Motor neuron (in vitro differentiated cells): ENCODE measurements at places on chromosomes 1 and 21. TPM values are rescaled to one million over a fixed set of nuclear protein-coding genes. Genes with fewer than 3 reads are reported as not detected.

GRCh38 chr1:230062521-230062920 lies 4.5 kb upstream of the GALNT2 start:
- no peak for ATAC-seq

DNA sequence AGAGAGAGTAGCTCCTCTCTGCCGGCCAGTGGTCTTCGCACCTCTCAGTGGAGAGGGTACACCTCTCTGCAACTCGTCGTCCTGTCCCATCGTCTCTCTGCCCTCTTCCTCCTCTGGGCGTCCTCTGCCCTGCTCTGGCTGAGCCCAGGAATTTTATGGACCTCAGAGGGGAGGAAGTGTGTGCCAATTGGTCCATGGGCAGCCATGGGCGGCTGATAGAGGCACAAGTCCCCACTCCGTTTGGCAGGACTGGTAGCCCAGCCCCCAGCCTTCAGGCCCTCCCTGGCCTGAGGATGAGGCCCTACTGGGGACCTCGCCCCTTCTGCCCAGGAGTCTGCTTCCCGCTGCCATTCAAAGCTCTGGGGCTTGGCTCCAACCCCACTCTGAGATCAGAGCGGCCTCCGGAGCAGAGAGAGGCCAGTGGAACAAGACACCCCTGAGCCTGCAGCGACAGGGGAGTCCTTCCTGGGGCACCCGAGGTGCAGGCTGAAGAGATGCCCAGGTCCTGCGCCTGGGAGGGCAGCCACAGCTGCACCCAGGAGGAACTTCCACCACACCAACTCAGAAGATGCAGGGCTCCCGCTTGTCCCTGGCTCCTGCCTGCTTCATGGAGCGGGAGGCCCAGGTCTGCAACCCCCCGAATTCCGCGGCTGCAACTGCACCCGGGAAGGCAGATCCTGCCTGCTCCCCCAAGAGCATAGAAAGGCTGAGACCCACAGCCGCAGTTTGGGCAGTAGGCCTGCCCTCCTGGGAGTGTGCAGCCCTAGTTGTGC lies 659.9 kb downstream of the KCNT2 start:
- no peak for ATAC-seq

GRCh38 chr1:23910144-23910543 lies 3.0 kb downstream of the CNR2 start:
- no peak for ATAC-seq

DNA sequence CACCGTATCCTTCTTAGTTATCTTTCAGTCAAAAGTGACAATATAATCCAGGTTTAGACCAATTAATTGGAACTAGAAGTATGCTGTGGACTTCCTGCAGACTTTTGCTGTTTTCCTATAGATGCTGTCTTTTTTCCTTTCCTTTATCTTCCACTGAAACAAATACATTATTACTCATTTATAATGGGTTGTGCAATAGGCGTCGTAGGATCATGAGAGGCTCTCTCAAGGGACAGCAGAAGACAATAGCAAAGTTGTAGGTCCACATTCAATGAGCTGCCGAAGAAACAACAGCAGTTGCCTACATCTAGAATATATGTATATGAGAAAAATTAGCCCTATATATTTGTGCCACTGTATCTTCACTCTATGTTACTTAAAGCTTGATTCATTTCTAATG lies 371.6 kb downstream of the AMY1C start:
- no peak for ATAC-seq

The CLCA1 gene
- not detected in 2 replicates for total RNA-seq

GRCh38 chr1:61375082-61375880 lies 292.9 kb downstream of the NFIA start:
- ATAC-seq = no peak

DNA sequence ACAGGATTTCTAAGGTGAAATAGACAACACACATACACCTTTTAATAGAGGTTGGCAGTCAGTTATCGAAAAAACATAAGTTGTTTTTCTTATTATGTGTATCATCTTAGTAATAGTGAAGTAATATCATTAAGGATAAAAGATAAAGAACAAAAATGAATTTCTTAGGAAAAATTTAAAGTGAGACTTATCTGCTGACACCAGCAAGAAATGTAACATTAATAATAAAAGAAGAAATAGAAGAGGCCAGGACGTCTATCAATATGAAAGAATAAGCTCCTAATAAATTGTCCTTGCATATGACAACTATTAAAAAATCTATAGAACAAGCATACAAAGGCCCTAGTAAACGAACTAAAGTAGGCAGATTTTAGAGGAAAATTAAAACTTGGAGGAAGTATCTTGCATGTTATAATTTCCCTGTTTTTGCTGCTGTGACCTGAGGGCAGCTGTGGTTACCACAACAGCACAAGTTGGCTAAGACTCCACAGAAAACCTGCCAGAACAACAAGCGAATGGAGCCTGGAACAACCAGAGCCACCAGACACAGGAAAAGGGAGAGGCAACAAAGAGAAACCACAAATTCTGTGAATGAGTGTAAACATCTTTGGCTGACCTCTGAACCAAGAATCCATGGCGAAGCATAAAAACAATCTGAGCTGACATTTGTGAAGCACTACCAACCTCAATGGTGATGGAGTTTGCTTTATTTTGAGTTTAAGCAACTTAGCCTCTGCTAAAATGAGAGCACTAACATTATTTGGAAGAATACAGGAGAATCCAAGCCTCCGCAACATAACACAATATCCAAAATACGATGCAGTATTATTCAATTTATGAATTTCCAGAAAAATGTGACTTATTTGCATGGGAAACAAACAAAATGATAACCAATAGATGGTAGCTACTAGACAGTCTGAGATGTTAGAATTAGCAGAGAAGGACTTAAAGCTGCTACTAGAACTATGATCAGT lies 207.5 kb downstream of the KCNT2 start:
- peak; percentile 29 for ATAC-seq

The LYPD8 gene
- 0.96 TPM in 1 of 2 replicates, not detected in the other for total RNA-seq

The ARHGEF11 gene
- 26.3 and 35.4 TPM in 2 replicates for total RNA-seq

The AVPR1B gene
- 0.87 and 1.3 TPM in 2 replicates for total RNA-seq

DNA sequence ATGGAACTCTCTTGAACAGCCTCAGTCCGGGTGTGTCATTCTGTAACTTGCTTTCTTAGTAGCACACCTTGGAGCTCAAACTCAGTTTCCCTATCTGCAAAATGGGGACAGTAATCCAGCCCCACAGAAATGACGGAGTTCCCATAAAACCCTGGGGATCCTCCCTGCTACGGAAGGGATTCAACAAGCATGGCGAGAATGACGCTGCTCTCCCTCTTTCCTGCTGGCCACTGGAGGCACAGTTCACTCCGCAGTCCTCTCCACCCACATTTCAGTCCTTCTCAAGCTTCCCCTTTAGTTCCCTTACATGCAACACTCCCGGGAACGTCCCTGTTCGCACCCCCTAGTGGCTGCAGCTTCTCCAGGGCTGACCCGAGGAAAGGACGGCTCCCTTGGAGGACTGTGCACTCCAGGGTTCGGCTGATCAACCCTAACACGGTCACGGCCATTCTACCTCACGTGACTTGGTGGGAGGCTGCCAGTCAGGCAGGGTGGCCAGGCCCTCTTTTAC lies 20.6 kb downstream of the RUNX3 start:
- peak; percentile 48 for ATAC-seq

DNA sequence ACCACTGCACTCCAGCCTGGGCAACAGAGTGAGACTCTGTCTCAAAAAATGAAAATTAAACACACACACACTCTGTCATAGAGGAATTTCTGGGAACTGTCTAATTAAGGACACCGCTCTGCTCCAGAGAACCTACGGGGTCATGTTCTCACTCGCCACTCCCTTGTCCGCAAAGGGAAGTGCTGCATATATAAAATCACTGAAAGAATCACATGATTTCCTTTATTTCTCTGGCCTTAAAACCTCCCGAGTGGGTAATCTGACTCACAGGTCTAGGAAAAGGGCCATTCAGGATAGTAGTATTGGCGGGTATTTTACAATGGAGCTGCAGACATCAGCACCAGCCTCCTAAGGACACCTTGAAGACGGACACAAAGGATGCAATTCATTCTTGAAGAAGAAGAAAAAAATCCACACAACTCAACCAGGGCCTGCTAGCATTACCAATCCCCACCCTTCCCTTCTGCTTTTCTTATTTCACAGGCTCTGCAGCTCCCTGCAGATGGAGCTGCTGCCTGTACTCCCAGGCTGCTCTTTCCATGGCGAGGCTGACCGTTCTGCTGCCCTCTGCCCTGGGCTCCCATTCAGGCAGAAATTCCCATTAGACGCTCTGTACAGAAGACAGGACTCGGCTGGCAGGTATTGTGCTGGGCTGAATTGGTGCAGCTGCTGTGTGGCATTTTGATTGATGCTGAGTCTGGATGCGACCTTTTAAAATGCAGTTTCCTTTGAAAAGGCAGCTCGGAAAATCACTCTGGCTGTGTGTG lies 53.3 kb upstream of the FAM89A start:
- peak; percentile 98 for ATAC-seq

The EDARADD gene
- total RNA-seq = not detected in 2 replicates

The SFN gene
- total RNA-seq = 0.81 and 2.4 TPM in 2 replicates

DNA sequence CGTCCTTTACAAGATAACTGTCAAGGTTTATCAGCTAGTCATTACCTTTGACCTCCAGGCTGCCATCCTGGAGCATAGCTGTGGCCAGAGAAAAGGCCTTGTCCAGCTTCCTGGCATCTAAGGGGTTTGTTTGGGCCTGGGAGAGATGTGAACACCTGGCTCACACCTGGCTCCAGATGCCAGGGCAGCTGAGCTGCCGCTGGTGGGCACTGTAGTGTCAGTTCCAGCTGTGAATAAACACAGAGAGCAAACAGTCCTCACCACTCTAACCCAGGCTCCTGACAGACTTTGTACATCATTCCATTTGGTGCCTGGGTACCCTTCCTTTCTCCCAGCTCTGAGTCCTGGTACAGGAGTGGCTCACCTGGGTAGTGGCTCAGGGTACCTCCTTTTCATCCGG lies 14.3 kb upstream of the KCNA10 start:
- ATAC-seq = no peak

GRCh38 chr1:201100169-201100930 lies 11.9 kb downstream of the CACNA1S start:
- no peak for ATAC-seq

The LCE1C gene
- not detected in 2 replicates for total RNA-seq

GRCh38 chr1:115436596-115436995 lies 98.5 kb upstream of the NGF start:
- peak; percentile 90 for ATAC-seq

- ATAC-seq = no peak
These were observed 32.0 kb downstream of the WDR26 start for GRCh38 chr1:224402472-224403036.

- no peak for ATAC-seq
These were observed 7.8 kb downstream of the TNFRSF18 start for GRCh38 chr1:1198423-1199140.

The PSMD4 gene
- 260 and 280 TPM in 2 replicates for total RNA-seq

DNA sequence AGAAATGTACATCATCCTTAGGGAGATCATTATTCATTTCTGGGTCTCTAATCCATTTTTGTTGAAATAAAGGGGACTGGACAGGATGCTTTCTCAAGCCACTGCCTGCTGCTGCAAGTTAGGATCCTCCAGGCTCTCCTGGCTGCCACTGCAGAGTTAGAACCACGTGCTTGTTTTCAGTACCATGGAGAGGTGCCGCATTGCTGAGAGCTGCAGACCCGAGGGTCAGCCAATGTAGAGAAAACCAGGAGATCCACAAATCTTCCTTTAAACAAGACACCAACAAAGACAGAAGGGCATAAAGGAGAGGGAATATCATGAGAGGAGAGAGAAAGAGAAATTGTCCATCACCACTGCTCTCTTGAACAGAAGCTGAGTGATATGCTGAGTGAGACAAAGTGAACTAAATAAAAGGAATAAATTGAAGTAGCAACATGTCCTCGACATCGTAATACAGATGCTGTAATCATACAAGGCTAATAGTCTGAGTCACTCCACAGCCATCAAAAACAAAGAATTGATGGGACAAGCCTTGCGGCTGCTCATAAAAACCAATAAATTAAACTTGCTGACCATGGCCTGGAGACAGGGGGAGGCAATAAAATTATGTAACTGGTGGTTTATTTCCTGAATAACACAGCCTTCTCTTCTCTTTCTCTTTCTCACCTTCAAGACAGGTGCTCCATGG lies 255.7 kb downstream of the OMA1 start:
- peak; percentile 92 for ATAC-seq

The PGBD5 gene
- total RNA-seq = 7.1 and 9.3 TPM in 2 replicates

DNA sequence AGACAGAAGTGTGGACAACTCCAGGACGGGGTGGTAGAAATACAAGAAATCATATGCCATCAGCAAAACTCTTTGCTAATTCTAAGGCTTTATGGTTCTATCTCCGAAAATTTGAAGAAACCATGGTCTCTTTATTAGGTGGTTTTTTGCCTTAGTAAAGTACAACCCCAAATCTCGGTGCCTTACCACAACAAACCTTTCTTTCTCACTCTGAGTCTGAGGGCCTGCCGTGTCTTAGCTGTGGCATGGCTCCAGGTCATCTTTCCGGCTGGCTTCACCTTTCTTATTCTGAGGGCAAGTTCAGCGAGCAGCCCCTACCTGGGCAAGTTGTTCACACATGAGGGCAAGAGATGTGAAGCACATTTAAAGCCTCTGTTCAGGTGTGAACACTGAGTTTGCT lies 280.6 kb downstream of the TTLL7 start:
- ATAC-seq = no peak

- no peak for ATAC-seq
These were observed 16.2 kb downstream of the MIER1 start for GRCh38 chr1:66940981-66941380.

The HTR1D gene
- total RNA-seq = 1.2 TPM in 1 of 2 replicates, not detected in the other

- ATAC-seq = peak; percentile 22
These were observed 11.7 kb downstream of the ATP1B1 start for GRCh38 chr1:169118227-169118626.

DNA sequence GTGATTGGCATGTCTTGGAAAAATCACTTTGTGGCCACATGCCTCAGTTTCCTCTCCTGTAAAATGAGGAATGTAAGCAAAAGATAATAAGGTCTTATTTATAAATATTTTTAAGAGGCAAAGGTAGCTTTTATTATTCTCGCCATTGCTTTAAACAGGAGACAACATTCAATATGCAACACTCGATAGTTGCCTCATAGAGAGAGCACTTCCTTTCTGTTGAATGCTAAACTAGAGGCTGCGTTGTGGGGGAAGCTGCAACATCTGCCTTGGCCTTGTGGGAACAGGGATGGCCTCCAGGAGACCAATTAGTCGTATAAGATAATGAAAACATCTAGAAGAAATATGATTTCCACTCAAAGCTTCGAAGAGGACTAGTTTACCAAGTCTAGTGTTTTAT lies 3.5 kb downstream of the OSCP1 start:
- no peak for ATAC-seq

The RERE gene
- 17.8 and 20.3 TPM in 2 replicates for total RNA-seq

DNA sequence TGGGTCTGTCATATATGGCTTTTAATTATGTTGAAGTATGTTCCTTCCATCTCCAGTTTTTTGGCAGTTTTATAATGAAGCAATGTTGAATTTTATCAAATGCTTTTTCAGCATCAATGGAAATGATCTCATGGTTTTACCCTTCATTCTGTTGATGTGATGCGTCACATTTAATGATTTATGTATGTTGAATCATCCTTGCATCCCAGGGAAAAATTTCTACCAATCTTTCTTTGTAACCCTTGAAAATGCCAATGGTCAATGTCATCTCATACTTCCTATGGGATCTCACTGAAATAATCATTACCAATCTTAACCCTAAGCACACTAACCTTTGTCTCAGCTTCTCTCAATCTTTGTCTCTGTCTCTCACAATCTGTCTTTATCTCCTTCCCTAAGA lies 1004.0 kb downstream of the KCNT2 start:
- ATAC-seq = peak; percentile 26

The PCP4L1 gene
- 0.46 and 0.82 TPM in 2 replicates for total RNA-seq

- ATAC-seq = peak; percentile 72
These were observed 276.4 kb upstream of the PLXNA2 start for GRCh38 chr1:208520438-208521099.

The LMX1A gene
- total RNA-seq = 0.14 and 0.16 TPM in 2 replicates

The SLC45A1 gene
- 7.0 and 8.2 TPM in 2 replicates for total RNA-seq

GRCh38 chr21:43370888-43371570 lies 55.9 kb downstream of the SIK1 start:
- ATAC-seq = no peak

- ATAC-seq = no peak
These were observed 150.6 kb downstream of the TGFBR3 start for GRCh38 chr1:91735266-91735845.
